ENCODE measurements at places on chromosomes 6 and 20.

- no peak for DNase-seq
Measured at GRCh38 chr6:53888931-53889330, 94.1 kb downstream of the LRRC1 start.

DNA sequence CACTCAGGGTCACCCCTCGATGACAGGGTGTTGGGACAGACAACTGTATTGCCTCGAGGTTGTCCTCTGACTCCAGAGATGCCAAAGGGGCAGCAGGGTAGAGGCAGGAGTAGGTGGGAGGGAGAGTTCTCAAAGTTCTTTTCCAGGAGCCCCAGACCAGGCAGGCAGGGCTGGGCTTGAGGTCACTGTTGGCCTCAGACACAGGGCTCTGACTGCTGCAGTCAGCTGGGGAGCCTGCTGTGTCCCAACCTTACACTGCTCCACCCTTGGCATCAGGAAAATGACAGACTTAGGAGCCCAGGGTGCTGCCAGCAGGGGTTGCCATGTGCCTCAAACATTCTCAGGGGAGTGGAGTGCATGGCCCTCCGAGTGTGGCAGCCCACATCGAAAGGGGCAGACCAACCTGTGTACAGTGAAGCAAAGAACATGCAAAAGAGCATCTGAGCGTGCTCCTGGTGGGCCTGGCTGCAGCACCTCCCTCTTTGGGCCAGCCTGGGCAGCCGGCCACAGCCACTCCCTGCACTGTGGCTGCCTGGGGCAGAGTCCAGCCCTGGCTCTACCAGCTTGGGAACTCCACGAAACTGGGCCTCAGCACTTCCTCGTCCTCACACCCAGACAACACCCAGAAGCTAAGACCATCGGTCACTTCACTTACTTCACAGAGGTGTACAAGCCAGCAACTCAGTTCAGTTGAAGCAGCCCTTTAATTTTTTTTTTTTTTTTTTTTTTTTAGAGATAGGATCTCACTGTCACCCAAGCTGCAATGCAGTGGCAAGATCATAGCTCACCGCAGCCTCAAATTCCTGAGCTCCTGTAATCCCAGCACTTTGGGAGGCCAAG is 24.0 kb downstream of the C6orf132 start:
- DNase-seq: peak; percentile 64

- no peak for DNase-seq
Measured at GRCh38 chr20:23244916-23245552, 105.6 kb upstream of the NXT1 start.

GRCh38 chr20:20500312-20500711 is 132.4 kb downstream of the INSM1 start:
- no peak for DNase-seq

DNA sequence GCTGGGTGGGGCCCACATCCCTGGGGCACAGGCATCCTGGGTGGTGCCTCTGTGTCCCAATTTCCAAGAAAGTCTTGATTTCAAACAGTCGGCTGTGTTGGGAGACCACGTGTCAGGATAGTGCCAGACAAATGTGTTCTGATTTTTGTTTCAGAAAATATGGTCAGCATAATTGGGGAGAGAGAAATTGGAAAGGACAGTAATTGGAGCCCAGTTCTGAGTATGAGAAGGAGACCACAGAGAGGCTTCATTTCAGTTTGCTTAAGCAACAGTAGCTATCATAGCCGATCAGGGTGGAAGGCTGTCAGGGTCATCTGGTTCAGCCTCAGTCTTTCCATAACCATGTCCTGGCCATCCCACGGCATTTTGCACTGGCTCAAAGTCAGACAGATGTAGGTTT is 220.7 kb downstream of the CDC5L start:
- no peak for DNase-seq

- DNase-seq: no peak
Measured at GRCh38 chr6:130381459-130382380, 15.9 kb downstream of the TMEM200A start.

DNA sequence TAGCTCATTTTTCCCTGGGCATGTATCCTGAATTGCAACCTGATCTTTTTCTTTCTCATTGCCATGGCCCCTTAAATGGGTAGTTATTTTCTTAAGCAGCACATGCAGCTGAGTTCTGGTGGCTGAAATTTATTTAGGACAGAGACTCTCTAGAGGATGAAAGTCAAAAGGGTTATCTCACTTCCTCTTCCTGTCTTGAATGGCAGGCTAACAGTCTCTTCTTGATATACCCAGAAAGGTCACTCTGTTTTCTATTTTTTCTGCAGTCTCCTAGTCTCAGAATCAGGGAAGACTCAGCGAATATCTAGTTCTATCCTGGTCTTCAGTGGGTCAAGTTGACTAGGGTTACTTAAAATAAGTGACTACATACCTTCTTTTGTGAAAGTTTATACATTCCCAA is 243.3 kb downstream of the EPHA7 start:
- DNase-seq: no peak

DNA sequence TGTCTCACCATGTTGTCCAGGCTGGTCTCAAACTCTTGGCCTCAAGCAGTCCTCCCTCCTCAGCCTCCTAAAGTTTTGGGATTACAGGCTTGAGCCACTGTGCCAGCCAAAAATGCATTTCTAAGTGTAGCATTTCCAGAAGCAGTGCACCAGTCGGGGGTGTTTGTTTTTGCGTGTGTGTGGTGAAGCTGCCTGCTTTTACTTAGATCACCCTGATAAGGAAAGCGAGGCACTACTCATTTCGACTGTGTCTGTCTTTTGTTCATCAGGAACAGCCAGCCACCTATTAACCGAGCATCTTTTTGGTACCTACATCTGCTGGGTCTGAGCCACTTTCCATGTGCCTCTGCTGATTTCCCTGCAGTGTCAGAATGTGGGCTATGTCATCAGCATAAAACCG is 18.7 kb downstream of the SIRT5 start:
- no peak for DNase-seq

- no peak for DNase-seq
Measured at GRCh38 chr6:56540232-56541029, 102.3 kb downstream of the DST start.

DNA sequence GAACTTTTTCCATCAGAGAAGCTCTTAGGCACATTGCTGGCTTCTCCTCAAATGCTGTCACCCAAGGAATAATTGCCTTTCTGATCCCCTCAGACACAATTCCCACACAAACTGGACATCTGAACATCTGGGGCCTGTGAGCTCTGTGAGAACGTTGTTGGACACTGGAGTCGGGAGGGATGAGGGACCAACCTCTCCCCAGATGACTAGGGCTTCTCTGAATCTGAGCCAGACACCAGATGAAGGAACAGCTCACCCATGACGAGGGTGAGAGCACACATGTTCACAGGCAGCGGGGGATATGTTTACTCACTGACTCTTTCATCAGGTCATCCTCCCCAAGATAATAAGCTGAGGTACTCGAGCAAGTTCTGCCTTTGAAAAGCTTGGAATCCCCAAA is 283.9 kb upstream of the SUPT3H start:
- peak; percentile 61 for DNase-seq

GRCh38 chr6:20252311-20252710 is 40.0 kb upstream of the MBOAT1 start:
- peak; percentile 11 for DNase-seq

DNA sequence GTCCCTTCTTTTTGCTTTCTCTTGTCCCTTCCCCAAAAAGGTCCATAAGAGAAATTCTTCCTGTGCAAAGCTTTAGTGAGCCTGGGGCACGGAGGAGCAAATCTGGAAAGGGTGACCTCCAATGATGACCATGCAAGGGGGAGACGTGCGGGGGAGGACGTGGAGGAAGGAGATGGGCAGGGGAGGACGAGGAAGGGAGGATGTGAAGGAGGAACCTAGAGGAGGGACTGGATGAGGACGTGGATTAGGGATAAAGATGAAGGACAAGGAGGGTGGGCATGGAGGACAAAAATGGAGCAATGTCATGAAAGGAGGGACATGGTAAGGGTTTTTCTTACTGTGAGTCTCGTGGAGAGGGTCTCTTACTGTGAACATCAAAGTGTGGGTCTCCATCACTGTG is 139.5 kb downstream of the ERMARD start:
- no peak for DNase-seq

- DNase-seq: peak; percentile 72
Measured at GRCh38 chr6:106287215-106287614, 38.3 kb downstream of the ATG5 start.

DNA sequence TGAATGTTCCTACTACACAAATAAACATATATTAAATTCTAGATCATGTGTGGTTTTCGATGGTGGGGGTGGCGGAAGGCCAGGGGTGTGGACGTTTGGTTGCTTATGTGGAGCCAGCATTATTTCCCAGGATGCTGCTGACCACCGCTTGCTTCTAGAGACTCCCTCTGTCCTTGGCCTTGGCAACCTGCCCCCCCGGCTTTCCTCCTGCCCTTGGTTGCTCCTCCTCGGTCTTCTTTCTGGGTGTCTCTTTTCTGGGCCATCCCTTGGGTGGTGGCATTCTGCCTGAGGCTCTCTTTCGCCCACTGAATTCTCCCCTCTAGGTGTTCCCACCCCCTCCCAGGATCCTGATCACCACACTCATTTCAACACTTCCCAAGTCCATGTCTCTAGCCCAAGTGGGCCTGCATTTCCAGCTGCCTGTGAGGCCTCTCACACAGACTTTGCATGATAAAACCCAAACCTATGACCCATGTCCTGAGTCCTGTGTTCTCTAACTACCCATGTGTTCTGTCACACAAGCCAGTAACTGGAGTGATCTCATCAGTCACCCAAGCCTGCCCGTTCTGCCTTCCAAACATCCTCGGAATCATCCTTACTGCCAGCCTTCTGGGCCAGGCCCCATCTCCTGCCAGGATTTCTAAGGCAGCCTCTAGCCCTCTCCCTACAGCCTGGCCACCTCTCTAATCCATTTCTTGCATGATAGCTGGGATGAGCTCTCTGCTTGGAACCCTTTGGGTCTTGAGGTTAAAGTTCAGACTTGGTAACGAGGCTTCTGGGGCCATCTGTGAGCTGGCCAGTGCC is 71.2 kb downstream of the CDS2 start:
- DNase-seq: no peak
